ENCODE measurements at places on chromosomes 1 and 21.
A peak's percentile ranks its signal among the peaks of the same experiment; 100 is the strongest.

DNA sequence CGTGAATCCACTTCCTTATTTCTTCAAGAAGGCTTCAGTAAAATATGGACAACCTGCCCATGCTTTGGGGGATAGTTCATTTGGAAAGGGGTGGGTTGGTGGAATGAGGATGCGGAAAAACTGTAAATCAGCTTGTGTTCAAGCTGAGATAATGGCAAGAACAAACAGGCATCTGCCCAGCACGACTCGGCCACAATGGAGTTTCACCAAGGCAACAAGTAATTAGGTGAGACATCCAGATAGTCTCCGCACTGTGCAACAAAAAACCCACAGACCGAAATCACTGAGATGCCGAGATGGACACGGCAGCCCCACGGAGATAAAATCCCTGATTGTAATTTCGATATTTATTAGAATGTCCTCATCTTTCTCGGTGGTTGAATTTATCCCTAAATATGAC is 455.2 kb downstream of the AJAP1 start:
- no peak for DNase-seq

GRCh38 chr1:32219022-32219421 is 3.1 kb downstream of the TMEM234 start:
- no peak for DNase-seq

GRCh38 chr1:23913212-23913880 is at the start of gene CNR2:
Gene CNR2 (minus strand): TSS chr1:23913362. CDS start chr1:23875617, 37,745 bp downstream.
- no peak for DNase-seq

DNA sequence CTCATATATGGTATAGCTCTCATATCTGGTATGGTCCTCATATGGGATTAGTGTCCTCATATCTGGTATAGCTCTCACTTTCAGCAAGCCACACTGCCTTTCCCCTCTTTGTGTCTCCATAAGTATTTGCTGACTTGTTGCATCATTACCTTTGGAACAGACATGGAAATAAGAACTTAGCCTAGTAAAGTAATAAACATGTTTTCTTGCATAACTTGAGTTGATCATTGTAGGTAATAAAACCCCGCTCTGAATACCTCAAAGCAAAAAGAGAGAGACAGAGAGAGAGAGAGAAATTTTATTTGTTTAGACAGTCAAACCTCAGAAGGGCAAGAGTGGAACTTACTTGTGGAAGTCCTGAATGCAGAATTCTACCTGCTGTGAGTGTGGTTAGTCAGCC is 170.3 kb downstream of the GREM2 start:
- no peak for DNase-seq

- DNase-seq, result peak; percentile 67
Observed at GRCh38 chr1:113780374-113781146, 21.3 kb upstream of the PHTF1 start.

- no peak for DNase-seq
Observed at GRCh38 chr1:90831910-90832309, 114.8 kb upstream of the BARHL2 start.

GRCh38 chr1:95061445-95062006 is 11.2 kb downstream of the ALG14 start:
- no peak for DNase-seq

DNA sequence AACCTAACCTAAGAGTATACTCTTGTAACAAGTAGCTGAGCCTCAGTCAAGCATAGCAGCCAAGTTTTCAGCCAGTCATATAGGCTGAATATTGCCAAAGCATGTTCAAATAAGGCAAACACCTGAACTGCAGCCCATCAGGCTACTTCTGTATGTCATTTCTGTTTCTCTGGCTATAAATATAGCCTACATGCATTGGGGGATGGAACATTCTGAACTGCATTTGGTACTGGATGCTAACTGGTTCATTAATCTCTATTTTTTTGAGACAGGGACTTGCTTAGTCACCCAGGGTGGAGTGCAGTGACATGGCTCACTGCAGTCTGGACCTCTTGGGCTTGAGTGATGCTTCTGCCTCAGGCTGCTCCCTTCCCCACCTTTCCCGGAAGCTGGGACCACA is 37.3 kb downstream of the MAST2 start:
- DNase-seq, result no peak

- no peak for DNase-seq
Observed at GRCh38 chr1:217674028-217674729, 43.0 kb downstream of the SPATA17 start.

- DNase-seq, result no peak
Observed at GRCh38 chr21:29581393-29581792, 282.7 kb downstream of the BACH1 start.

DNA sequence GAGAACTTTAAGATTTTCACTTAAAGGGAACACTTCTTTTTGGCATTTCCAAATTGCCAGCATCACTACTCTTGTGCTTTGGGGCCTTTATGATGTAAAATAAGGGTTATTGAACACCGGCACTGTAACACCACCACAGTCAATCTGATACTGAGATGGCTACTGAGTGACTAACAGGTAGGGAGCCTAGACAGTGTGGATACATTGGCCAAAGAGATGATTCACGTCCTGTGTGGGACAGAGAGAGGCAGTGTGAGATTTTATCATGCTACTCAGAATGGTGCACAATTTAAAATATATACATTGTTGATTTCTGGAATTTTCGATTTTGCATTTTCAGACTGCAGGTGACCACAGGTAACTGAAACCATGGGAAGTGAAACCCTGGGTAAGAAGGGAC is 261.6 kb downstream of the SPATA17 start:
- DNase-seq, result no peak

- DNase-seq, result no peak
Observed at GRCh38 chr1:224435999-224436398, 1.4 kb upstream of the WDR26 start.

- DNase-seq, result peak; percentile 85
Observed at GRCh38 chr1:172005856-172006255, 164.6 kb downstream of the DNM3 start.

GRCh38 chr1:179984942-179985341 is 30.3 kb downstream of the CEP350 start:
- no peak for DNase-seq

DNA sequence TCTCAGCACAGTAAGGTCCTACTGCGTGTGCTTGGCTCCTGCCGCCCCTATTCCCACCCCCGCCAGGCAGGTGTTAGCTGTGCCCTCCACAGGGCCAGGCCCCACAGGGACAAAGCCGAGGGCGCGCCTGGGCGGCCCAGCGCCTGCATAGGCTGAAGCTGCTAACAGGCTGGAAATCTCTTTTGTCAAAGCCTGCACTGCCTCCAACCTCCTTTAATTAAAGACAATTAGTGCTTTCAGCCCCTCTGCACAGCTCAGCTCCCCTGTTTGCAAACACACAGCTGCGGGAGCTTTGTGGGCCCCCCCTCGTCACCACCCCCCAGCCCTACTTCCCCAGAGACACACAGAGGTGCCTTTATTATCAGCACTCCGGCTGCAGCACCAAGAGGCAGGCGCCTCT is 95.9 kb downstream of the EPHB2 start:
- DNase-seq, result no peak

GRCh38 chr1:52546852-52547251 is 6.0 kb downstream of the TUT4 start:
- DNase-seq, result no peak

DNA sequence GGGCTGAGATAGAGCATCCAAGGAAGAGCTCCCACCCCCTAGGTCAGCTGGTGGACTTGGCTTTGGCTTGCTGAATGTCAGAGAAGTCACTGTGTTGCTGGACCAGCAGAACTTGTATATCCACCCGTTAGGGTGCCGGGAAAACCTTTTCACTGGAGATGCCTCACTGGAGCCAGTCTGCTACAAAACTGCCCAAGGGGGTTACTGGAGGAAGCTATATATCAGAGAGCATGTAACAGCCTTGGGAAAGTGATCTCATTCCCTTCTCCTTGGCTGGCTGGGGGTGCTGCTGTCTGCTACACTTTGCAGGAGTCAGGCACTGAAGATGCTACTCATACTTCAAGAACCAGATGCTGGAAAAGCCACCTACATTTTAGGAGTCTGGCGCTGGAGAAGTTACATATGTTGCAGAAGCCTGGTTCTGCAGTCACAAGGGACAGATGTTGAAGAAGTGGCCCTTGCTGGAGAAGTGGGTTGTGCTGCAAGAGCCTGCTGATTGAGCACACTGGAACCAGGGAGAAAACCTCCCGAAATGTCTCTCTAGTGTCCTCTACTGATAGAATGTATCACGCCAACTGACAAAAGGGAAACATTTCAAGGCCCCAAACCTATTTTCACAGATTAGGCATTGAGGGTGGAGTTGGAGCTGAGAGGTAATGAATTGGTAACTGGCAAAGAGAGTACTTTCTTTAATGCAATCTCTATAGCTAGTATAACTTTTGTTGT is 250.6 kb downstream of the SPATA17 start:
- no peak for DNase-seq

DNA sequence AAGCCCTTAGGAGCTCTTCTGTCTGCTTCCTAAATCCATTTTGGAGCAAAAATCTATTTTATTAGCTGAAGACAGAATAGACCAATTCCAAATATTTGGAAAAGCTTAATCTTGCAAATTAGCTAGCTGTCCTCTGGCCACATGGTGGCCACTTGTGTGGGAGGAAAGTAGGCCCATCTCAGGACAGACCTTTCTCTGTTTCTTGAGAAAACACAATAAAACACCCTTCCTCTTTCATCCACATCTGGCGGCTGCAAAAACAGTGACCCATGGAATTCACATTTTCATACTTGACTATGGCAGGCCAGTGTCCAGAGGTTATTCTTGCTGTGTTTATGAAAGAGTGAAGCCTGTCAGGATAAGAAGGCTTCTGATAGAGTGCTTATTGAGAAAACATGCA is 275.6 kb downstream of the PLPP3 start:
- DNase-seq, result no peak

DNA sequence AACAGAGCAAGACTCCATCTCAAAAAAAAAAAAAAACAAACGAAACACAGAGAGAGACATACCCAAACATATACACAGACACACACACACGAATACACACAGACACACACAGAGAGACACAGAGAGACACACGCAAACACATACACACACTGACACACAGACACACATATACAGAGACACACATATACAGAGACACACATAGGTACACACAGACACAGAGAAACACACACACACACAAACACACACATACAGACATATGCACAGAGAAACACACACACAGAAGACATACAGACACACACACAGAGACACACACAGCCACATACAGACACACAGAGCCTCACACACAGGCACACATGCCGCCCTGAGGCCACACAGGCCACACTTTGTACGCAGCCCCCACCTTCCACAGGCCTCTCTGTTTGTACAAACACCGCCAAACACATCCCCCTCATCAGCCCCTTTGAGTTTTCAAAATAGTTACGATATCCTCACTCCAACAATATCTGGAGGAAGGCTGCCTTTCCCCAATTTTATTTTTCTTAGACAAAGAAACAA is 57.5 kb upstream of the ABCG1 start:
- no peak for DNase-seq

DNA sequence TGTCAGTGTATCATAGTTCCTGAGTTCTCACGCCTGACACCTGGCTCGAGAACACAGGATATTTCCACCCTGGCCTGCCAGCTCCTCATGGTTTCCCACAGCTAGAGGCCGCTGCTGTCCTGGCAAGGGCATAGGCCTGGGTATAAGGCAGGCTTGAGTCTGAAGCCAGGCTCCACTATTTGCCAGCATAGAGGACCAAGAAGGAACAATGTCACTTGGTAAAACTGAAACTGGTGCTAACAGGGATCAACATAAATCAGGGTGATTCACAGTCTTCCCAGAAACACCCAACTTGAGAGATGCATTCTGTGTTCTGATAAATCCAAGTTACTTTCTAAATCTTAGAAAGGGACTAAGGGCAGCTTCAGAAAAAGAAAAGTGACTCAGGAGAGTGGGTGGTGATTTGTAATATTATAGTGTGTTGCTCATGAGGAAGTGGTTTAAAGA is 6.9 kb upstream of the S100A2 start:
- peak; percentile 77 for DNase-seq

DNA sequence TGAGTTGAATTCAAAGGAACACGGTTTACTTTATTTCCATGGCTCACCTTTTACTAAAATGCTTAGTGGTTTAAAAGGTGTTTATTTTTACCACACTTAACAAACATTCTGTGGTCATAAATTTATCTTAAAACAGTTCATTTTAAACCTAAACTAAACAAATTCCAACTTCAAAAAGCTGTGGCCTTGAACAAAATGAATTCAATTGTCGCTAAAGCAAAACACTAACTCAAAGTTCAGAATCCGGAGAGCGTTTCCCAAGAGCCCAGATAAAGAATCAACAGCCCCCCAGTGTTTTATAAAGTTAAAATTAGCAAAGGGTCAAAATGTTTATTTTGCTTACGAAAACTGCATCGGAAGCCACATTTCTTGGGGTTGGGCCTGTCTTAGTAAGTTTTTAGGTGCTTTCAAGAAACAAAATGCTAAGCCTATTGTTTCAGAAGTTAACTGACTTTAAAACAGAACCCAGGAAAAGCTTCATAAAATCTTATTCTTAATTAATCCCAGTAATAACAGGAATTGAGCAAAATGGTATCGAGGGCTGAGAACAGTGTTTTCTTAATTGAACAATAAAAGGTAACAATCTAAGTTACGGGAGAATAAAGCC is 1.3 kb downstream of the PUM1 start:
- DNase-seq, result no peak

GRCh38 chr21:41660748-41661147 is 106.1 kb downstream of the RIPK4 start:
- DNase-seq, result no peak

Measured in iris pigment epithelial cell (primary cell).